ENCODE measurements at places on chromosomes 4 and X.

DNA sequence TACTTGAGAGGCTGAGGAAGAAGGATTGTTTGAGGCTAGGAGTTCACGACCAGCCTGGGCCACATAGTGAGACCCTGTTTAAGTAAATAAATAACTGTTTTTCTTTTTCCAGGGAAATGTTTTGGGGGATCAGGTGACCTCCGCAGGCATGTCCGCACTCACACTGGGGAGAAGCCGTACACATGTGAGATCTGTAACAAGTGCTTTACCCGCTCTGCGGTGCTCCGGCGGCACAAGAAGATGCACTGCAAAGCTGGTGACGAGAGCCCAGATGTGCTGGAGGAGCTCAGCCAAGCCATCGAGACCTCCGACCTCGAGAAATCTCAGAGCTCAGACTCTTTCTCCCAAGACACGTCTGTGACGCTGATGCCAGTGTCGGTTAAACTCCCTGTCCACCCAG is 30.5 kb downstream of the ZBTB49 start:
- peaks cover 34% of the 10 kb centered on the region for H3K36me3 ChIP-seq
- no peaks in the 10 kb centered on the region for H3K27me3 ChIP-seq
- H3K4me3 ChIP-seq, result no peak overlapping the region
- H3K27ac ChIP-seq, result no peak overlapping the region
- H3K4me1 ChIP-seq, result peaks cover 5% of the 10 kb centered on the region
- DNase-seq, result no peak

DNA sequence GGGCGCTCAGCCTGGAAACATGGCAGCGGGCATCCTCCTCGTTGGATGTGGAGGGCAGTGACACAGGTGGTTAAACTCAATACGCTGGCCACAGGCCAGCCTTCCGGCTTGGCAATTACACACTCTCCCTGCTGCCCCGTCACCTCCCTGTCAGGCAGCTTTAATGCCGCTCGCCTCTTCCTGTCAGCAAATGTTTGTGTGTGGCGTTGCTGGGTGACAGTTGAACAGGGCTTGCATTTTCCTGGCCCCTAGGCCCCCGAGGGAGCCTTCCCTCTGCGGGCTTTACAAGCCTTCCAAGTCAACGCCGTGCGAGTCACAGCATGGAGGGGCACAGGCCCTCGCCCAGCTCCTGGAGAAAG is 620.0 kb downstream of the BCOR start:
- no peaks in the 10 kb centered on the region for H3K36me3 ChIP-seq
- H3K4me3 ChIP-seq, result no peak overlapping the region
- peaks cover 21% of the 10 kb centered on the region for H3K27me3 ChIP-seq
- H3K4me1 ChIP-seq, result no peaks in the 10 kb centered on the region

GRCh38 chrX:31555506-31555905 is 483.7 kb upstream of the FTHL17 start:
- H3K4me1 ChIP-seq, result no peaks in the 10 kb centered on the region
- H3K4me3 ChIP-seq, result no peak overlapping the region
- H3K27ac ChIP-seq, result no peak overlapping the region
- peak; percentile 6 for DNase-seq

DNA sequence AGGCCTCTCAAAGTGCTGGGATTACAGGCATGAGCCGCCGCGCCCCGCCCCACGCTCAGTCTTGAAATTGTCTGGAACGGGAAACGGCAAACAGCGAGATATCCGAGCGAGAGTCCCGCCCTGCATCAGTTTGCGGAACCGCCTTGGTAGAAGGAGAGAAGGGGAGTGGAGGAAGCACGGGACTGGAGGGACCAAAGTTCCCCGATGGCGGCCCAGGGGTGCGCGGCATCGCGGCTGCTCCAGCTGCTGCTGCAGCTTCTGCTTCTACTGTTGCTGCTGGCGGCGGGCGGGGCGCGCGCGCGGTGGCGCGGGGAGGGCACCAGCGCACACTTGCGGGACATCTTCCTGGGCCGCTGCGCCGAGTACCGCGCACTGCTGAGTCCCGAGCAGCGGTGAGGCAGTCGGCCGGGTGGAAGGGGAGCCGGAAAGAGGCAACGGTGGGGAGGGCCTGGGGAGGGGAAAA is at the start of gene BST1:
BST1 (plus strand) TSS at position 125 of the 463 bp plus-strand sequence; CDS start at position 205, 80 bp downstream.
- no peaks in the 10 kb centered on the region for H3K4me1 ChIP-seq
- no peaks in the 10 kb centered on the region for H3K36me3 ChIP-seq
- no peaks in the 10 kb centered on the region for H3K27me3 ChIP-seq
- H3K4me3 ChIP-seq, result peak within 1 kb of the TSS; percentile 39
- DNase-seq, result peak; percentile 50

DNA sequence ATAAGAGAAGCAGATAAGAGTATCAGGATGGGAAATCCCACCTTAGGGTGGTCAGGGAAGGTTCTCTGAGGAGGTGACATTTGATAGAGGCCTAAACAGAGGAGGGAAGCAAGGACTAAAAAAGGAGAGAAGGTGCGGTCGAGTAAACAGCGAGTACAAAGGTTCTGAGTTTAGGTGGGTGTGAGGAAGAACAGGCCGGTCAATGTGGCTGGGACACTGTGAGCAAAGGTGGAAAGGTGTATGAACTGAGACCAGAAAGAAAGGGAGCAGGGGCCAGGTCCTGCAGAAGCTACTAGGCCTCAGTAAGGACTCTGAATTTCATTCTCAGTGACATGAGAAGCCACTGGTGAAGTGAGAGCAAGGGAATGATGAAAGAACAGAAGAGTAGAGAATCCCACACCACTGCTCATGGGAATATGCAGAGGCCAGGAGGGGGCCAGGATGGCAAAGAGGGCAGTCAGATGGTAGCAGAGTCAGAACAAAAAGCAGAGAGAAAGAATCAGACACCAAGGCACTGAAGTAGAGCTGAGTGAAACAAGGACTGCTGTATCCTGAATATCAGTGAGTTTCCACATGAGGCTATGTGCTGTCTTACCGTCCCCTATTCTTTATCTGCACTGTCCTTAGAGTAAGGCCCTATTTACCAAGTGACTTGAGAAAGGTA is 18.0 kb downstream of the PRSS48 start:
- DNase-seq, result no peak
- H3K27ac ChIP-seq, result no peak overlapping the region
- H3K4me3 ChIP-seq, result no peak overlapping the region
- no peaks in the 10 kb centered on the region for H3K4me1 ChIP-seq
- H3K36me3 ChIP-seq, result no peaks in the 10 kb centered on the region

DNA sequence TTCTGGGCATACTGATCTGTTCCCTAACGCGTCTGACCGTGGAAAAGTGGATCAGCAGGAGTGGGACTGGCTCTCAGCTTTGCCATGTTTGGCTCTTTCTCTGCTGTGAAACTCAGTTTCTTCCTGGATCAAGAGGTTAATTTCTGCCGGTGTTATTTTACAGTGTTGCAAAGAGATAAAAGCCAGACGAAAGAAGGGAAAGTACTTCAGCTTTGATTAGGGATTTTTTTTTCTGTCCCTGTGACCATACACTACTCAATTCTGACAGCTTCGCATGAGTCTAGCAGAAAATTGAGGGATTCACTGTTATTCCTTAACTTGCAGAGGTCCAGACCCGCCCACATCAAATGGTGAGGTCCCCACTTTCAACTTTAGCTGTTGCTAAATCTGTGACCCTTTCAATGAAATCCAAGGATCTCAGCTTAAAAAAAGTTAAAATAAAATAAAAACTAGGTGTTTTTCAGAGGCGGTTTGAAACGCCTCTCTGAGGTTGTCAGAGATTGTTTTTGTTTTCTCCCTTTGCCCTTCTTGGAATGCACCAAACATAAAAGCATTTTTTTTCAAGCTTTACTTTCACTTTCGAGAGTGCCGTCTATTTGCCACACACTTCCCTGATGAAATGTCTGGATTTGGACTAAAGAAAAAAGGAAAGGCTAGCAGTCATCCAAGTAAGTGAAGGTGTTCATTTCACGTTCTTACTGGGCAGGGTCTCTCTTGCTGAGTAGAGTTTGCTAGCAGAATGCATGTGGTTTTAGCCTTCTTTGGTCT is at the start of gene TLR3:
TLR3 (plus strand) TSS at position 576 of the 768 bp plus-strand sequence. CDS start 7,464 bp downstream, outside the sequence.
- peak within 1 kb of the TSS; percentile 89 for H3K4me3 ChIP-seq
- no peaks in the 10 kb centered on the region for H3K36me3 ChIP-seq
- H3K4me1 ChIP-seq, result peaks cover 1% of the 10 kb centered on the region
- peak; percentile 22 for DNase-seq
- no peaks in the 10 kb centered on the region for H3K27me3 ChIP-seq
- no peak within 1 kb of the TSS for H3K27ac ChIP-seq

DNA sequence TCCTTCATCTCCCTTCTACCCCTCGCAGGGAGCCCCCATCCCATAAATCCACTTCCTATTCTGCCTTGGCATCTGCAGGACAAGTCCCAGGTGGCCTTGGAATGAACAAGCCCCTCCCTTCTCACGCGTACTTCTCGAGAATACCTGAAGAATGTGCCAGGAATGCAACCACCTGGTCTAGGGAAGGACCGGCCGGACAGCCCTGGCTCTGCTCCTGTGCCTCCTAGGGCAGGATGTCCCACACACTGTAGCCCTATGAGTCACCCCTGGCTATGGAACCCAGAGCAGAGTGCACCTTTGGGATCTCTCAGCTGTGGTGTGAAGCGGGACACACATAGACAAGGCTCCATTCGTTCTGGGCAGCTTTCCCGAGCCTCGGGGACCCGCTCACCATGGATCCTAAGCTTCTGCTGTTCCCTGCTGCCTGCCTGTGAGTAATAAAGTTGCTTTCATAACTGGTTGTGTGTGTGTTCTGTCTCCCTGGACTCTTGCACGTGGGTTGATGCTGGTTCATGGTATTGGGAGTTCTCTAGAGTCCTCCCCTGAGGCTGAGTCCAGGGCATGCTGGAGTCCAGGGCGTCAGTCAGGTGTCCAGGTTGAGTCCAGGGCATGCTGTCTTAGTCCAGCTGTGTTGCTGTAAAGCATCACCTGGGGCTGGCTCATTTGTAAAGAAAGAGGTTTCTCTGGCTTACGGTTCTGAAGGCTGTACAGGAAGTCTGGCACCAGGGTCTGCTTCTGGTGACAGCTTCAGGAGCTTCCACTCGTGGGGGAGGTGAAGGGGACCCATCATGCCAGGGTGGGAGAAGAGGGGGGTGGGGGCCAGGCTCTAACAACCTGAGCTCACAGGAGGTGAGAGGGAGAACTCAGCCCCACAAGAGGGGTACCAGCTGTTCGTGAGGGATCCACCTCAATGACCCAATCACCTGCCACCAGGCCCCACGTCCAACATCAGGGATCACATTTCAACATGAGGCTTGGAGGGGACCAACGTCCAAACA is 7.4 kb upstream of the PDE6B start:
- H3K4me3 ChIP-seq, result no peak overlapping the region
- H3K4me1 ChIP-seq, result no peaks in the 10 kb centered on the region
- H3K27me3 ChIP-seq, result no peaks in the 10 kb centered on the region
- H3K36me3 ChIP-seq, result no peaks in the 10 kb centered on the region
- DNase-seq, result no peak

DNA sequence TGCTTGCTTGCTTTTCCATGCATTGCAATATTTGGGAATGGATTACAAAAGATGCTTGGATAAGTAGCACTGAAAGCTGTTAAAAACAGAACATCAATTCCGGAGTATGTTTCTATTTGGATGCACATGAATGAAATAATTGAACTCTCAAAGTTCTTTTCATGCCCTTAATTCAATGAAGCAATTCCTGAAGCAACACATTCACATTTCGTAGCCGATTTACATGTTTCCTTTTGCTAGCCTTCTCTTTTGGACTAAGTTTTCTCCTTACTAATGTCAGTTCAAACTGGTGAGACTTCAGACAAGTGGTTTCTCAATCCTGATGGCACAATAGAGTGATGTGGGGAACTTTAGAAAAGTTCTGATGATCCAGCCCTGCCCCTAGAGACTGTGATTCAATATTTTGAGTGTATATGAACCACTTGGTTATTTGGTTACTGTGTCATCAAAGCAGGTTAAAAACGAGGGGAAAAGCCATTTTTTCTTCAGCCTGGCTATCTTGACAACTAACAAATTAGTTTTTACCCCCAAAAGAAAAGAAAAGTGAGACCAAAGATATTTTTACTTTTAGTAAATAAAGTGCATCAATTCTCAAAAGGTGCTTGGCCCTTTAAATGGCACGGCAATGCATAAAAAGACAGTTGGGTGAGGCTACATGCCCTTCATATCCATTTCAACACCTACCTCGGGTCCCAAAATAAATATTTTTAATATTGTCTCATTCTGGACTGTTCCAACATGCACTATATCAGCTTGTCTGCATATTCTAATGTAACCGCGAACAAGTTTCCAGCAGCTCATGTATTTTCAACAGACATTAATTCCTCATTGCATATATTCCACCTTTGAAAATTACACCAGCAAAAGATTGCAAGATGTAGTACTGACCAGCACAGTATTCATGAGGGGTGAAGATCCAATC is 90.1 kb upstream of the RPL34 start:
- no peak overlapping the region for H3K27ac ChIP-seq
- no peak overlapping the region for H3K4me3 ChIP-seq
- H3K36me3 ChIP-seq, result no peaks in the 10 kb centered on the region
- H3K27me3 ChIP-seq, result peaks cover 3% of the 10 kb centered on the region
- H3K4me1 ChIP-seq, result no peaks in the 10 kb centered on the region
- no peak for DNase-seq

DNA sequence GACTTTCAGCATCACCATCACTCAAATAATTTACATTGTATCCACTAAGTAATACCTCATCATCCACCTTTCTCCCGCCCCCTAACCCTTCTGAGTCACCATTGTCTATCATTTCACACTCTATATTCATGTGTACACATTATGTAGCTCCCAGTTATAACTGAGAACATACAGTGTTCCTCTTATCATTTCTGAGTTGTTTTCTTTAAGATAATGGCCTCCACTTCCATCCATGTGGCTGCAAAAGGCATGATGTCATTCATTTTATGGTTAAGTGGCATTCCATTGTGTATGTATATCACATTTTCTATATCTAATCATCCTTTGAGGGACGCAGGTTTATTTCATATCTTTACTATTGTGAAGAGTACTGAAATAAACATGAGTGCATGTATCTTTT is 14.6 kb upstream of the NDST4 start:
- H3K4me3 ChIP-seq, result no peak overlapping the region
- no peak for DNase-seq
- no peaks in the 10 kb centered on the region for H3K36me3 ChIP-seq

GRCh38 chrX:119899125-119899524 is 3.4 kb downstream of the AKAP14 start:
- no peaks in the 10 kb centered on the region for H3K36me3 ChIP-seq
- no peak overlapping the region for H3K27ac ChIP-seq
- no peak for DNase-seq
- no peaks in the 10 kb centered on the region for H3K27me3 ChIP-seq

- H3K27ac ChIP-seq, result no peak overlapping the region
- H3K27me3 ChIP-seq, result no peaks in the 10 kb centered on the region
These were observed 2.2 kb downstream of the SLAIN2 start for GRCh38 chr4:48343551-48343950.

DNA sequence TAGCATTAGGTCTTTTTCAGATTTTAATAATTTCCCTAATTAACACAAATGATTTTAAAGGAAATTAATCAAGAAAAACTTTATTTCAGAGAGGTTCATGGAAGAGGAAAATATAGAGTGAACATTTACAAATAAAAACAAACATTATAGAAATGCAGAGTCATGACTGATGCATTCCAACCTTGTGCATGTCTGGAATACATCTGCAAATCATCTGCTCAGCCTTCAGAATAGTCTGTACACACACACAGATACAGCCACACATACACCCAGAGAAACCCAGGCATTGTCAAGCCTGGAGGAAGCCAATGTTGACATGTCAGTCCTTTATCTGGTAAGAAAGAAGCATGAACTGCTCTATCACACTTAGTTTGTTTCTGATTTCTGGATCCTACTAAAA is 61.3 kb upstream of the NFKB1 start:
- H3K4me3 ChIP-seq, result no peak overlapping the region
- peak overlapping the region; percentile 45 for H3K27ac ChIP-seq
- H3K27me3 ChIP-seq, result no peaks in the 10 kb centered on the region
- H3K4me1 ChIP-seq, result peaks cover 4% of the 10 kb centered on the region
- DNase-seq, result peak; percentile 84

Measured in IMR-90 (cell line).